Skeletal muscle cell (primary cell): ENCODE measurements at places on chromosomes 1 and 21.

DNA sequence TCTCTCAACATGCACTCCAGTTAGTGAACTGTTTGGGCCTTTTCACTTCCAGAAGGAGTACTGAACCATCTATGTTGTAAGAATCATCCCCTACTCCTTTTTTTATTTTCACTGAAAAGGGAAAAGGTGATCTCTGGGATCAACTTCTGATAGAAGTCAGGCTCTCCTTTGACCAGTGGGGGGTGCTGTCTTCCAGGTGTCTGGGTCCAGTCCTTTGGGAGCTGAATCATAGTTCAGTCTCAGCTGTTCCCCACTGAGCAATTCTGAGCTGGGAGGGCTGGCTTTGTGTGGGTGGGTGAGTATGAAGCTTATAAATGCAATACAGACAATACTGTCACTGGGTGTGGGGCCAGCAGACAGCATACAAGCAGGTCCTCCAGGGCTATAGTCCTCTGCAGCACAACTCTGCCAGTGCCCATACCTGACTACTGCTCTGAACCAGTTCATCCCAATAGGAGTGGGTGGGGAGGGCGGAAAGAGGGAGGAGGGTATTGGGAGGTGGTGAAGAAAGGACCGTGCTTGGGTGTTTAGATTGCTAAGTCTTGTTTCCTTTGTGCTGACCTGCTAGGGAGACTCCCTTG, 12.5 kb upstream of the SARS1 start:
- peak; percentile 87 for DNase-seq

DNA sequence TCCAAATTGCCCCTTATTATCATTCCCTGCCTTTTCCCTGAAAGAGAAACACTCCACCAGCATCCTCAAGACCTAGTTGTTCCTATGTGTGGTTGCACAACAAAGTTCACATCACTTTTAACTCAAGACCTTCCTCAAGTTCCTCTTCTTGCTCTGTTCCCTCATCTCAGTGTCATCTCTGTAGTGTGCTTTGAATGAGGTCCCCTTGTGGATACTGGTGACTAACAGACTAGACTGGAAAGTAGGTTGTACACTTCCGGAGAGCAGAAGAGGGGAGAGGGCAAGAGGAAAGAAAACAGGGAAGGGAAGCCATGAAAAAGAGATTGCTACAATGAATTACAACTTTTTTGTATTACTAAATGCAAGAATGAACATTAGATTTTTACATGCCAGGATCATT, 853.8 kb downstream of the USP25 start:
- no peak for DNase-seq

GRCh38 chr1:40715491-40716059, 24.1 kb downstream of the NFYC start:
- no peak for DNase-seq

DNA sequence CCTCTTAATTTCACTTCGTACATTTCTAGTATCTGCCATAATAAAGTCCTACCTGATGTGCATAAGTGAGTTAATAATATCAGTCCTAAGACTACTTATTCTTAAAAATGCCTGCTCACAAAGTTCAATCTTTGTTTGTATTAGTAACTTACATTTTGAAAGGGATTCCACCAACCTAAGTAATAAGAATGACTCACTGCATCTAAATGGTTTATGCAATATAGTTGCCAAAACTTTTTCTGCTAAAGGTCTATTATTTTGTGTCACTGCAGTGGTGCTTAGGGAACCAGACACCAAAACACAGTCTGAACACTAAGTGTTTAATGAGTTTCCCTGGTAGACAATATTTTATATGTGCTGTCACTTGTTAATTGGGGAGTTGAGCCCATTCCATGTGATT, 1.8 kb downstream of the ZNF669 start:
- no peak for DNase-seq

DNA sequence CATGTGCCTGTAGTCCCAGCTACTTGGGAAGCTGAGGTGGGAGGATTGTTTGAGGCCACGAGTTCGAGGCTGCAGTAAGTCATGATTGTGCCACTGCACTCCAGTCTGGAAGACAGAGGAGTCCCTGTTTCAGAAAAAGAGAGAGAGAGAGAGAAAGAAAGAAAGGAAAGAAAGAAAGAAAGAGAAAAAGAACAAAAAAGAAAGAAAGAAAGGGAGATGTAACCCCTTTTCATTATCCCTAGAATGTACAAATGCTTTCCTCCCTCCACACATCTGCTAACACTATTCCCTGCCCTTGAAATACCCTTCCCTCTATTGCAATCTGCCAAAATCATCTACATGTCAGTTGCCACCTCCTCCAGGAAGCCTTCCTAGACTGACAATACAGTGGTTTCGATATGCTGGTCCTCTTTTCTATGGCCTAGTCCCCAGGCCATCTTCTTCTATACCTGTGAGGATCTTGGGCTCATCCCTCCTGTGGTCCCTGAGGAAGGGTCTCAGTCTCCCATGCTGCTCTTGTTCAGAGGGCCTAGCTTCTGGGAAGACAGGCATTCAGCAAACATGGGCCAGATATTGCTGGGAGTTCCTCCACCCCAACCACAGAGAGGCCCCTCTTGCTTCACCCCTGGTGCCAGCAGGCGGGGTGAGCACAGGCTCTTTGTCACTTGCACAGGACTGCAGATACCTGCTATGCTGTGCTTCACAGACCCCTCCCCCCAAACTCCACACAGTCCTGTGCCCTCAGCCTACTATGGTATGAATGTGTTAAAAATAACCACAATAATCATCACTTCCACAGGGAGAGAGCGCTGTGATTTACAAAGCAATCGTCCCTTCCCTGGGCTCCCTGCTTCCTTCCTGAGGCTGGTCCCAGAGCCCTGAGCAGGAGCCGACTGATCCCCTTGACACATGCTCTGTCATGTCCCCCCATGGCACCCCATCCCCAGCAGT, 14.1 kb downstream of the ADGRB2 start:
- DNase-seq, result no peak

GRCh38 chr1:36304970-36305914, 926 bp upstream of the SH3D21 start:
- DNase-seq, result no peak

GRCh38 chr21:33937931-33938339, 22.3 kb upstream of the ATP5PO start:
- DNase-seq, result no peak

GRCh38 chr1:235275223-235275622, 52.8 kb downstream of the ARID4B start:
- no peak for DNase-seq

DNA sequence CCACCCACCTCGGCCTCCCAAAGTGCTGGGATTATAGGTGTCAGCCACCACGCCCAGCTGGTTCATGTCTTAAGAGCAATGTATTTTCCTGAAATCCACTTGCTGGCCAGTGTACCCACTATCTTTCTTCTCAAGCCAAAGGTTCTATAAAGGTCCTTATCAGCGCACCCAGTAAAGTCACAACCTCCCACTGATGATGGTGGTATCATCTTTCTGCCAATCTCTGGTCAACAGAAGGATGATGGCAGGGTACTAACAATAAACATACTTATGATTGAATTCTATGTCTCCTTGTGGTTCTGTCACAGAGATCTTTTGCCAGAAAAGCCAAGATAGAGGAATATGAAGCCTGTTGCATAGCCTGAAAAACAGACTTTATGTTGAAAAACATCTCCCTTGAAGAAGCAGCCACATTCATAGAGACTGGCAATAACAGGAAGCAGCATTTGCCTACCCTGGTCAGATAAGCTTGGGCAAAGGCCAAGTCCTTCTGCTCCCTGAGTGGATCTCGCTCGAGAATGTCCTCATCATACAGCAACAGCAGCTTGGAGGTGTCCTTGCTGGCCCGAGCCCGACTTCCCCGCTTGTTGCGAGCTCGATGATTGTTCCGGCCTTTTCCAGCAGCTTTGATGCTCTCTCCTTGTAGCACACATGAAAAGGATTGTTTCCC, 73.0 kb downstream of the DAP3 start:
- no peak for DNase-seq

GRCh38 chr21:45110873-45111624, 36.7 kb downstream of the ADARB1 start:
- no peak for DNase-seq

GRCh38 chr1:40936931-40937339, 42.6 kb upstream of the CTPS1 start:
- peak; percentile 38 for DNase-seq

DNA sequence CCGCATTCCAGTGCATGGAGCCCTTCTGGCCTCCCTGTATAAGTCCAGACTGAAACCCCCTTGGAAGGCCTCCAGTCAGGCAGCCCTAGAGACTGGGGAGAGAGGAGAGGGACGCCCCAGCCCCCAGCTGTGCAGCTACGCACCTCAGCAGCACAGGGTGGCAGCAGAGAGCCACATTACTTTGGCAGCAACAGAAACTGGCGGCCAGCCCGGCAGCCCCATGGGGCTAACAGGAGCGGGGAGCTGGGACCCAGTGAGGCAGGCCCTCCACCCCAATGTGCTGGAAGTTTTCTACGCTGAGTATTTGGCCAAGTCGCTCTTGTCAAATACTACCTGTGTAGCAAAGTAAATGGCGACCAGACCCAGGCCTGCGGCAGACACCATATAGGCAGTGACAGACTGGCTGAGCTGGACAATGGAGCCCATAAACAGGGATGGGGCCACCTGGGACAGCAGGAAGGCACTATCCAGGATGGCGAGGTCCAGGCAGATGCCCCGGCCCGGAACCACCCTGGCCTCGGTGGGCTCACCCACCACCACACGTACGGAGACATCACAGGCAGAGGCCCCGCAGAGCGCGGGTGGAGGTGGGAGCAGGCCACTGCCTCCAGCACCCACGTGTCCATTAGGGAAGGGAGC, 21.2 kb downstream of the SLC45A3 start:
- no peak for DNase-seq

- DNase-seq, result peak; percentile 41
Observed at GRCh38 chr1:192104852-192105251, 53.4 kb upstream of the RGS18 start.

GRCh38 chr1:228148196-228148861, 1.4 kb upstream of the GJC2 start:
- DNase-seq, result no peak

DNA sequence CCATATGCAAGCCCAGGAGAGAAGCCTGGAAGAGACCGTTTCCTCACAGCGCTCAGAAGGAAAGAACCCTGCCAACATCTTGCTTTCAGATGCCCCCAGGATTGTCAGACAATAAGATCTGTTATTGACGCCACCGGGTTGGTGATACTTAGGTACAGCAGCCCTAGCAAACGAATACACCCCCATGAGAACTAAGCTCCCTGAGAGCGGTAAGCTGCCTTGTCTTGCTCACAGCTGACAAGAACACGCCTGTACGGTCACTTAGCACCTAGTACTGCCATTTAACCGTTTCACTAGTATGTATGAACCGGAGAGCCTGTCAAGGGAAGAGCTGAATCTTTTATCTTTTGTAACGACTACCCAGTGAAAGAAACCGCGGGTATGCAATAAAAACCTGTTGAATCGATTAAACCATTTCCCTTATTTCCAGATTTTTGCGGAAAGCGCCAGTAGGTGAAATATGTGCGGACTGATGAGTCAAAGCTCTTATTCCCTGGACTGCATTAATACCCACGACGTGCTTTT, 619 bp upstream of the ZBTB8B start:
- no peak for DNase-seq

DNA sequence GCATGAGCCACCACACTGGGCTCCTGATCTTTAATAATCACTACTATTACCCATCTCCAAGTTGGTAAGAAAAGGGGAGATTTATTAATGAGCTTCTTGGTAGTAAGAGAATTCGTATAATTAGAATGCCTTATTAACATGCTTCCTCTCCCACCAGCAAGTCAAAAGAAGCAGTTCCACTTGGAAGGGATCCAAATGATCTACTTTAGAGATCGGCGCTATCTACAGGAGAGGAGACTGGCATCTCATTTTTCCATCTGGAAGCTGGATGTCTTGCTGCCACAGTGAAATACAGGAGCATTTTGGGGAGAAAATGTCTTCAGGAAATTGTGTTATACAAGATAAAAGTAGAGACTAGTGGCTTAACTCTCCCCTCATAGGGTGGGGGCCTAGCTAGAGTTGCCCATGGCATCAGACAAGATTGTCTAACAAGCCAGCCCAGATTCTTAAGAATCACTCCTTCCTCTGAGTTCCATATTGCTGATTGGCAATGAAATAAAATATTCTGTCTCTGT, 33.6 kb upstream of the CAMSAP2 start:
- DNase-seq, result no peak

- no peak for DNase-seq
Observed at GRCh38 chr1:235113183-235113917, 15.3 kb downstream of the TOMM20 start.
